HuH-7 (cell line): ENCODE measurements at places on chromosomes 12 and 14.
A peak's percentile ranks its signal among the peaks of the same experiment; 100 is the strongest.

- DNase-seq: no peak
Measured at GRCh38 chr12:67414011-67414715, 145.0 kb downstream of the CAND1 start.

GRCh38 chr12:95088379-95088778, 15.0 kb upstream of the NR2C1 start:
- DNase-seq: no peak

DNA sequence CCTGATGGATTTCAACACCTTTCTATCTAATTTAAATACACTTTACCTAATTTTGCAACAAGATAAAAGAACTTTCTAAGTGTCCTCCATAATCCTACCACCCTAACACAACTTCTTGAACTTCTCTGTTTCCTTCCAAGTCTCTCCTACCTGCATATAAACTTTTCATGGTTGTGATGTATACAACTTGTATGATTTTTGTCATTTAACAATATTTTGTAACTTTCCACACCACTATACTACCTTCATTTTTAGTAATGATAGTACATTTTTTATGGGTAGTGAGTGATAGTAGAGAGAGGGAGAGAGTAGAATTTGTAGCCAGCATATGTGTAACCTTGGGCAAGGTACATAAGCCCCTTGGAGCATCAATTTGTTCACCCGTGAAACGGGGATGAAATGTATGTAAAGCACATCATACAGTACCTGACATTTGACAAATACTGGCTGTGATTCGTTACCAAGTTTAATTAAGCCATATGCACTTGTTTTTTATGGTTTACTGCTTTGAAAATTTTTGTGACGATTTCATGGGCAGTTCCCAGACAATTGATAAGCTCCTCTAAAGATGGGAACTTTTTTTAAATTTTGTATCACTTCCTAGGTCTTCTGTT, 177.8 kb upstream of the SLC38A2 start:
- DNase-seq: no peak

GRCh38 chr14:34098045-34098984, 147.4 kb upstream of the EGLN3 start:
- DNase-seq: peak; percentile 19

- DNase-seq: no peak
Measured at GRCh38 chr12:110233212-110233903, 47.7 kb upstream of the ATP2A2 start.

GRCh38 chr12:128267131-128267622, at the start of gene TMEM132C:
Gene TMEM132C, plus strand, starts transcription at chr12:128267170. Its CDS starts 233 bp downstream, at chr12:128267403.
- no peak for DNase-seq

GRCh38 chr12:55797068-55797467, 20.5 kb downstream of the SARNP start:
- peak; percentile 71 for DNase-seq

GRCh38 chr14:50010752-50011151, 105.6 kb downstream of the VCPKMT start:
- no peak for DNase-seq

DNA sequence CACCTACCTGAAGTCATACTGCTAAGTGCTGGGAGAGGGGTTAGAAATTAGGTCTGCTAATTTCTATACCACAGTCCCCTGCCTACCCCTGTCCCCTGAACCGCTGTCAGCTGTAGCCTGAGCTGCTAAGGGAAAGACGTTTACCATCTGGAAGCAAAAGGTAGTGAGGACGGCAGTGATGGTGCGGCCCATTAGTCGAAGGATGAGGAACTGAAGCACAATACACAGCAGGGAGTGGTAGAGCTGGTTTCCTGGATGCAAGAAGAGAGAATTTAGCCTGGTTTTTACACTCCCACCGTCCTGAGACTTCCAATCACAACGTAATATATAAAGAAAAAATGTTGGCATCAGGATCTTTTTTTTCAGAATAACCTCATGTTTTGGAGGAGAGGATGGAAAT, 11.8 kb downstream of the EMG1 start:
- no peak for DNase-seq

GRCh38 chr12:50642035-50642451, 121.9 kb upstream of the ATF1 start:
- no peak for DNase-seq

DNA sequence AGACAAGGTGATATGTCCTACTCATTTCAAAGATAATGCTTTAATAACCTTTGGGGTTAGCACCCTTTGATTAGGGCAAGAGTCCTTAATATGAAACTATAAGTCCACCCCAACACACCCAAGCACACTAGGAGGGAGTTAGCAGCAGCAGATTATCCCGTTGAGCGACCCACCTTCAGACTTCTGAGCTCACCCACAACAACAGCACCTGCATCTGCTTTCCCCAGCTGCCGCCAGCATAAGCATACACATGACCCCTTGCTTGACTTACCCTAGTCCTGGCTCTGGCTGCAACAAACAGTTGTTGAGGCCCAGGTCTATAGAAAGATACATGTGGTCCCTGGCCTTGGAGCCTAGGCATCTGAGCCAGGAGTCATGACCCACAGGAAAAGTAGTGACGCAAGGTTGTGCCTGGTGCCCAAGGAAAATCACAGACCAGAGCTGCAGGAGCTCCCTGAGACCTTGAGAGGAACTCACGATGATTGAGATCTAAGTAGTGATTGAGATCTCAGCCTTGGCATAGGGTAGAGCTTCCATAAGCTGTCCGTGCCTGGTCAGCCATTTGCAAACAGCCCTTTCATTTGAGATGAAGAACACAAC, 19.0 kb downstream of the ZDHHC22 start:
- no peak for DNase-seq

DNA sequence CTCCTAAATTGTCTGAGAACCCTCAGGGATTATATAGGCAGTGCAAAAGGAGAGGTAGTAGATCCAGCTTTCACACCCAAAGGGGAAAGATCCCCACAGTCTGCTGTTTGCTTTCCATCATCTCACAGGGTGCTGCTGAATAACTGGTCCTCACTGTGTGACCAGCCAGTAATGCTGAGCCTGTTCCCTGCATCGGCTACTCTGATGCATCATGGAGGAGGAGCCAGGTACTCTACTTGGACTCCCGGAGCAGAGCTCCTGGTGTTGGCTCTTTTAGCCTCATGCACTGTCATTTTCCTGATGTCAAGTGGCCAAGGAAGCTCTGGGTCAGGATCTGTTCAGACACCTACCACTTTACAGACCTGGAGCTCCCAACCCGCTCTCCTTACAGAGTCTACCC, 127.4 kb upstream of the ATF1 start:
- no peak for DNase-seq

- no peak for DNase-seq
Measured at GRCh38 chr14:93536945-93537344, 106.2 kb downstream of the UNC79 start.

DNA sequence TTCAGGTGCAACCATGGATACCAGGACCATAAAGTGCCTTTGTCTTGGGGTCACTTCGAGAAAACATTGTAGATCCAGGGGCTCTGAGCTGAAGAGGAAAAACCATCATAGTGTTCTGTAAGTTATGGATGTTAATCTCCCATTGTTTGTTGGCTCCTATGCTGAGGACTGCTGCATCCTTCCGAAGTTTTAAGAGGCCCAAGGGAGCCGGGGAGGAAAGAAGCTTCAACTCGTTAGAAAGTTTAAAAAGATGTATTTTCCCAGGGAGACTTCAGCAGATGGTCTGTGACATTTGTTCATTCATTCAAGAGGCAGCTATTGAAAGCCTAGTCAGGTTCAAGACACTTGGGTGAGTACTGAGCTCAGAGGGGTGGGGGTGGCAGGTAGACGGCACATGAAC, 378.8 kb upstream of the TBX3 start:
- DNase-seq: no peak

- no peak for DNase-seq
Measured at GRCh38 chr14:49946320-49947141, 53.6 kb downstream of the ARF6 start.

GRCh38 chr14:61471297-61472005, 150.1 kb downstream of the PRKCH start:
- DNase-seq: no peak

- DNase-seq: no peak
Measured at GRCh38 chr14:96911499-96912149, 114.4 kb downstream of the VRK1 start.

DNA sequence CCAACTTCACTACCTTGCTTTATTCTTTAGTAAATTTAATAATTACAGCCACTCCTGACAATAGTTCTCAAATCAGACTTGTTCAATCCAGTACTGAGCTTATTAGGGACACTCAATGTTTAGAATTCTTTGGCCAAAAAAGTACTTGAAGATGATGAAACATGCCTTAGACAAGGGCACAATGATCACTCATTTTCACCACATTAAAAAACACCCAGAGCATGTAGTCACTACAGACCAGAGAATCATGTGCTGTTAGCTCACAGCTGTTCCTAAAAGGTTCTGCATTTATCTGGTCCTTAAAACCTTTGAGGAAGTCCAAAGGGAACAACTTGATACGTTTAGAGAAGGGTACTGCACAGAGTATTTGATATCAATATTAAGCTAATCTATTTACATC, 98.7 kb downstream of the INSM2 start:
- DNase-seq: no peak

- no peak for DNase-seq
Measured at GRCh38 chr14:89325299-89325883, 91.6 kb downstream of the FOXN3 start.

DNA sequence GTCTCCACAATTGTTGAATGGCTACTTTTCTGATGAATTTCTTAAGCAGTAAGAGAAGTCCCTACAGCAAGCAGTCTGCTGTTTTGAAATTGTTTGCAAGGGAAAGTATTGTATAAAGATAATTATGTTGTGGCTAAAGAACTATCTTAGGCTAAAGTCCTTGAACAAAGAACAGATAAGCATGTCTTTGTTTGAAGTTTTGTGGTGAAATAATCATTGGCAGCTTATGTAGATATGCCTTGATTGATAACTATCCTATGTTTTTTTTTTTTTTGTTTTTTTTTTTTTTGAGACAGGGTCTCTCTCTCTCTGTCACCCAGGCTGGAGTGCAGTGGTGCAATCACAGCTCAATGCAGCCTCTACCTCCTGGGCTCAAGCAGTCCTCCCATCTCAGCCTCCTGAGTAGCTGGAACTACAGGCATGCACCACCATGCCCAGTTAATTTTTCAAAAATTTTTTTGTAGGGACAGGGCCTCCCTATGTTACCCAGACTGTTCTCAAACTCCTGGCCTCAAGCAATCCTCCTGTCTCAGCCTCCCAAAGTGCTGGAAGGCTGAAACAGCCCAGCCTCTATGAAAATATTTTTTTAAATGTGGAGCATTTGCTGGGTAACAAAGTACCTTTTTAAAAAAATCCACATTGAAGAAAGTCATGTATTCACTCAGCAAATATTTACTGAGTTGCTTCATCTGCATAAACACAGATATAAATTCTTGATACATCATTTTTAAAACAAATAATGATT, 80.8 kb downstream of the LLPH start:
- no peak for DNase-seq

- no peak for DNase-seq
Measured at GRCh38 chr12:96335270-96335669, 65.0 kb downstream of the CDK17 start.

- DNase-seq: no peak
Measured at GRCh38 chr12:6219980-6220379, 19.8 kb downstream of the CD9 start.

DNA sequence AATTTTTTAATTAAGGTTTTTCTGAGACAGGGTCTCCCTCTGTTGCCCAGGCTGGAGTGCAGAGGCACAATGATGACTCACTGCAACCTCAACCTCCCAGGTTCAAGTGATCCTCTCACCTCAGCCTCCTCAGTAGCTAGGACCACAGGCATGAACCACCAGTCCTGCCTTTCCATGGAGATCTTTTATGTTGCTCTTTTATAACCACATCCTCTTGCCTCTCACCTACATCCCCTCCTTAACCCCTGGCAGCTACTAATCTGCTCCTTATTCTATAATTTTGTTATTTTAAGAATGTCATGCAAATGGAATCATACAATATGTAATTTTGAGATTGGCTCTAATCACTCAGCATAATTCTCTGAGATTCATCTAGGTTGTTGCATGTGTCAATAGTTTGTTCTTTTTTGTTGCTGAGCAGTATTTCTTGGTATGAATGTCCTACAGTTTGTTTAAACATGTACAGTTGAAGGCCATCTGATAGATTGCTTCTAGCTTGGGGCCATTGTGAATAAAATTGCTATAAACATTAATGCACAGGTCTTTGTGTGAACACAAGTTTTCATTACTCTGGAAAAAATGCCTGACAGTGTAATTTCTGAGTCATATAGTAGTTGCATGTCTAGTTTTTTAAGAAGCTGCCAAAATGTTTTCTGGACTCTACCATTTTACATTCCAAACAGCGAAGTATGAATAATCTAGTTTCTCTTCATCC, 249.2 kb upstream of the AMIGO2 start:
- no peak for DNase-seq

GRCh38 chr14:104697892-104698583, 8.6 kb downstream of the INF2 start:
- no peak for DNase-seq

- no peak for DNase-seq
Measured at GRCh38 chr12:20503858-20504257, 135.5 kb downstream of the PDE3A start.

- no peak for DNase-seq
Measured at GRCh38 chr14:61535032-61535431, 160.3 kb upstream of the HIF1A start.

GRCh38 chr14:26463136-26463535, 134.7 kb downstream of the NOVA1 start:
- no peak for DNase-seq

GRCh38 chr12:3698218-3698974, 54.5 kb downstream of the CRACR2A start:
- no peak for DNase-seq

GRCh38 chr12:63814146-63814772, 30.2 kb upstream of the SRGAP1 start:
- no peak for DNase-seq

DNA sequence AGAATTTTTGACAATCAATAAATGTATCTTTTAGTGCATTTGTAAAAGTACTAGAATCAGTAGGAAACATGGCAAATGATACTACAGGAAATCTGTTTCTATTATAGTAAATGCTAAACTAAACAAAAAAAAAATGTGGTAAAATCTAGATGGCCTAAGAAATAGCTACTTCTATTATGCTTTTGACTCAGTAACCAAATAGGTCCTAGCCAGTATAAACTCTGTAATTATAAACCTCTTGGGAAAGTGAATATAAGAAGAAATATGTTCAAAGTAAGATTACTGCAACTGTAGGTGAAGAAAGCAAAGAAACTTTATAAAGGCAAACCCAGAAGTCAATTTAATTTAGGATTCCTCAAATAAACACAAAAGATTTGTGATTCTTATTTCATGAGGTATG, 581.2 kb downstream of the LRFN5 start:
- no peak for DNase-seq

DNA sequence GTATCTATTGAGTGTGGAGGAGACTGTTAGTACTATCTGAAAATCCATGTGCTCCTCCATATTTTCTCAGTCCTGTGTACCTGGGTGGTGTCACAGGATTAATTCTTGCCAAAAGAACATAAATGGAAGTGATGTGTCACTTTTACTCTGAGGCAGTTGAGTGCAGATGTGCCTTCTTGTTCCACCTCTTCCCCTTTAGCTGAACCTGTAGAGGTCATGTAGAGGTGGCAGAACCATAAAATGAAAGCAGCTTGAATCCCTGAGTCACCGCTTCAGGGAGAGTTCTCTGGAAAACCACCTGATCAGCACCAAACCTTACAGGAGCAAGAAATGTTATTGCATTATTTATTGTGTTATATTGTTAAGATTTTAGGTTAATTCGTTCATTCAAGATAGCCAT, 14.7 kb upstream of the SLC25A3 start:
- no peak for DNase-seq
